ENCODE measurements at places on chromosomes 13 and 19.
A peak's percentile ranks its signal among the peaks of the same experiment; 100 is the strongest.

DNA sequence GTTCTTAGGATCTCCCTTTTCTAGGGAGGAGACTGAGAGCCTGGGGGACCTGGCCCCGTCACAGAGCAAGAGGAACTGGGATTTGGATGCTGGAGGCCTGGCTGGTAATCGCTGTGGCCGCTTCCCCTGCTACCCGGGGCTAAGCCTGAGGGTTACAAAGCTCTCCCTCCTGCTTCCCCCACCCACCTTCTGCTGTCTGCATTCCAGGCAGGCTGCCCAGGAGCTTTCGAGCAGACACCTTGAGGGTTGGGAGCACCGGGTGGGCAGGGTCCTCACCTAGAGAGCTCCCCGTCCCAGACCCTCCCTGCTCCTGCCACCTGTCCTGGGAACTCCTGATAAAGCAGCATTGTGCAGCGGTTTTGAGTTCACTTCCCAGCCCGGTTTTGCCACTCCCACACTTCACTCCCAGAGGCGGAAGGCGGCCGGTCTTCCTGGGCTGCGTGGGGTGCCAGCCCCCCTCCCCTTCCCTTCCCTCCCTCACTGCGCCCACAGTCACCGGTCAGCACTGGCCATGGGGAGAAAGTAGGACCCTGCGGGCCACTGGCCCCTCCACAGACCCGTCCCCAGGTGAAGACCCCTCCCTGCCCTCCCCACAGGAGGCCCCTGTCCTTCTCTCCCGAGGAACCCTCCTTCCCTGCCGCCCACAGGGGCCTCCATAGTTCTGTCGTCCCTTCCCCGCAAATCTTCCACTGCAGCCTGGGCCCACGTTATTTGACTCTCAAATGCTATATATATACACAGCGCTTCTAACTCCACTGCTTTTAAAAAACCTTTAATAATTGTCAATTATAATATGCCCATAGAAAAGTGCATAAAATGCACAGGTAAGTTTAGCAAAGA is 8.1 kb downstream of the PAK4 start:
- no peak for DNase-seq

GRCh38 chr13:48567515-48568369 is 34.9 kb upstream of the RCBTB2 start:
- no peak for DNase-seq

GRCh38 chr19:35518313-35518712 is 4.9 kb upstream of the DMKN start:
- DNase-seq, result peak; percentile 84

DNA sequence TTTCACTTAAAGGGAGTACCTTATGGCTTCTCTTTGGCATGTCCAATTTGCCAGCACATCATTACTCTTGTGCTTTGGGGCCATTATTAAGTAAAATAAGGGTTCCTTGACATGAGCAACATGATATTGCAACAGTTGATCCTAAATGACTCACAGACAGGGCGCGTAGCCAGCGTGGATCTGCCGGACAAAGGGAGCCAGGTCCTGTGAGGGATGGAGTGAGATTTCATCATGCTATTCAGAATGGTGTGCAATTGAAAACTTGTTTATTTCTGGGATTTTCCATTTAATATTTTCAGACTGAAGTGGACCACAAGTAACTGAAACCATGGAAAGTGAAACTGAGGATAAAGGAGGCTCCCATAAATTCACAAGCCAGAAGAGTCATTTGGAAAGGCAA is 48.6 kb upstream of the WASF3 start:
- peak; percentile 77 for DNase-seq

GRCh38 chr13:111215081-111216047 is 100.3 kb downstream of the ARHGEF7 start:
- DNase-seq, result no peak

DNA sequence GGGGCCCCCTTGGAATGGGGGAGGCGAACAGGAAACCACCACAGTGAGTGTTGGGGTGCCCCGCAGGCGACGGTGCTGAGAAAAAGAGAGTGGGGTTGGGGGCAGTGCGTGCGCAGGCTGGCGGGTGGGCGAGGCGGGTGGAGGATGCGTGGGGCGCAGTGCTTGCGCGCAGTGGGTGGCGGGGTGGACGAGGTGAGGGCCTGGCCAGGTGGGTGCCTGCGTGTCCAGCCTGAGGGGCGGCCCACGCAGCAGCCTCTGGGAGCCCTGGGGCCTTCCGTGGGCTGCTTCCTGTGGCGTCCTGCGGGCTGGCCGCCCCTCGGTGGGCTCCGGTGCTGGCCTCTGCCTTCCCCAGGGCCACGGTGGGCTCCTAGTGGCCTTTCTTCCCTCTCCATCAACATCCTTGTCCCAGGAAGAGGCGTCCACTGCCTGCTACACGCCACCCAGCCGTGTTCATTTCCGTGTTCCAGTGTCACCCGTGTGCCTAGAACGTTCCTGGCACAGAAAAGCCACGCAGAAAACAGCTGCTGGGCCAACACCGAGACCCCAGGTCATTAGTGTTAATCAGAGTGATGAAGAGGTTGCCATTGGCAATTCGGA is 7.1 kb downstream of the ATP11A start:
- DNase-seq, result no peak

GRCh38 chr13:24473686-24474085 is 38.9 kb downstream of the PARP4 start:
- no peak for DNase-seq

GRCh38 chr13:111943229-111943795 is 123.6 kb upstream of the SOX1 start:
- no peak for DNase-seq

DNA sequence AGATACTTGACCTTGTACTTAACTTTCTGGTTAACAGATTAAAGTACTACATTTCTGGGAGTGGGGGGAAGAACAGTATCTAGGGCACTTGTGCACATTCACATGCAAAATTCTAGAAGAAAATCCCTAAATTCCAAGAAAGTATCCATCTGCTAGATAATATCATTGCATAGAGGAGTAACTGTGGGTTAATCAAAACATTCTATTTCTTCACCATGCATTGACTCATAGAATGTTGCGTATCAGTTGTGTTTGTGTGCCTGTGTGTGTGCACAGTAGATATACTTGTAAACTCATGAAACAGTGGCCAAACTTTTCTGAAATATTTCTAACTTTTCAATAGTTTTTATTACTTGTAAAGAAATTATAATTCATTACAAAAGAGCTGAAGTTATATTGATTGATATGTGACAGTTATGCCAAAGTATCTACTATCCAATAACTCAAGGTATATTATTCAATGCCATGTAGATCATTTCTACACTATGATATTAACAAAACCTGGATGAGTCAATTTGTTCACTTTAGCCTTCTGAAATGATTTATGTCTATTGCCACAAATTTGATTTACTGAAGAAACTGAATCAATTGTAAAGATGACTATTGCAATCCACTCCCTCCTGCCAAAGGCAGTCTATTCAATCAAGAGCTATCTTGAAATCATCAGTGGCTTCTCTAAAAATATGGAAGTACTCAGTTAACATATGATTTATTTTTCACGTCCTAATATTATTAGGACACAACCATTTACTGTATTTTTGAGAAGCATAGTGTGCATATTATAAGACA is 756.7 kb upstream of the ARGLU1 start:
- no peak for DNase-seq

- DNase-seq, result no peak
Observed at GRCh38 chr19:9584073-9584833, at the start of gene ZNF121. ZNF121 (minus strand) TSS chr19:9584504; CDS start chr19:9568097, 16,407 bp downstream.

GRCh38 chr13:36282821-36283432 is 14.7 kb downstream of the CCDC169 start:
- no peak for DNase-seq

GRCh38 chr19:18397242-18398202 is at the start of gene LRRC25:
LRRC25 (minus strand) TSS chr19:18397622; CDS start chr19:18396963, 659 bp downstream.
- DNase-seq, result no peak

DNA sequence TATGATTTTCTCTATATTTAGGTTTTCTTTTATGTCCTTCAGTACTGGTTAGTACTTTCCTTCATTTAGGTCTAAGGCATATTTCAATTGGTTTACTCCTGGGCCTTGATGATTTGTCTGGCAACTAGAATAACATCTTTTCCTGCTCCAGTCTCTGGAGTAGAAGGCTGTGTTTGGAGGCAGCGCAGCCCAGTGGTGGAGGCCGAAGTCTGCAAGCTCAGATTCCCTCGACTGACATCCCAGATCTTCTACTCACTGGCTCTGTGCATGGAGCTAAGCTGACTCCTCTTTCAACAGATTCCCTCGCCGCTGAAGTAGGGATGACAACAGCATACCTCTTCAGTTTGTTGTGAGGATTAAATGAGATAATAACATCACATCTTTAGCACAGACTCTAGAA is 141.0 kb downstream of the RAP2A start:
- no peak for DNase-seq

- DNase-seq, result no peak
Observed at GRCh38 chr19:35902870-35903475, 644 bp downstream of the HCST start.

DNA sequence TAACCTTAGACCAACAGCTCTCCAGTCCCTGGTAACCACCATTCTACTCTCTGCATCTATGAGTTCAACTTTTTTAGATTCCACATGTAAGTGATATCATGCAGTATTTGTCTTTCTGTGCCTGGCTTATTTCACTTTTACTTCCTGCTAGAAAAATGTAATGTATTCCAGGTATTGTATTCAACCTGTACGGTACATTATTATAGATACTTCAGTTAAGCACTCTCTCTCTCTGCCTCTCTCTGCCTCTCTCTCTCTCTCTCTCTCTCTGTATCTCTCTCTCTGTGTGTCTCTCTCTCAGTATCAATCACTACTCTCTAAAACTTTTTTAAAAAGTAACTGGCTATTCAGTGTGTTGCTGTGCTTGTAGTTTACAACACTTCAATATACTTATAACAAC is 8.4 kb downstream of the DACH1 start:
- no peak for DNase-seq

GRCh38 chr13:31094331-31095015 is 67.2 kb downstream of the HSPH1 start:
- DNase-seq, result no peak

- no peak for DNase-seq
Observed at GRCh38 chr19:12287958-12288500, 6.7 kb downstream of the ZNF44 start.

DNA sequence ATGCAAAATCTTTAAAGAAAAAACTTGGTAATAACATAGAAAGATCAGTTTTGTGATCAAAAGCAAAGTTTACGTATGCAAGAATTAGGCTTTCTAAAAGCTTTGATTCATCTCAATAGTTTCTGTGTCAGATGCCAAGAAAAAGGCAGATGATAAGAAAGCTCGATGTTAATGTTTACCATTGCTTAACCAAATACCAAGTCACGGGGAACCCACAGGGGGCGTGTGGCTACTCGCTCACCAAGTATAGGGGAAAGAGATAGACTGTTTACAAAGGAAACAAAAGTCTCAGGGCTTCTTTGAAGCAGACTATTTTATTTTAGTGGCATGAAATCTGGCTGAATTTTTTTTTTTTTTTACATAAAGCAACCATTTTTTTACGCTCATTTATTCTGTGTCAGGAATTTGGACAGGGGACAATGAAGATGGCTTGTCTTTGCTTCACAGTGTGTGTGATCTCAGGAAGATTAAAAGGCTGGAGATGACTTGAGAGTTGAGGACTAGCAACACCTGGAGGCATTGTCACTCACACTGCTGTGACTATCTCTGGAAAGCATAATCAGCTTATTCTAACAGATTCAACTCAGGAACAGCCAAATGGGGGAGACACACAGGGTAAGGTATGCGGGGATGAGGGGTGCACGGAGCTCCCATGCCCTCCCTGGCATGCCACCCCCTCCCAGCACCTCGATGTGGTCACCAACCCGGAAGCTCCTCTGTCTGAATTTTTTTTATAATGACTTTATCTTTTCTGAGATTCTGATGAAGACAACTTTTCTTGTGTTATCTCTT is 24.9 kb downstream of the RCBTB1 start:
- no peak for DNase-seq

GRCh38 chr13:66635526-66635925 is 594.6 kb downstream of the PCDH9 start:
- peak; percentile 48 for DNase-seq

DNA sequence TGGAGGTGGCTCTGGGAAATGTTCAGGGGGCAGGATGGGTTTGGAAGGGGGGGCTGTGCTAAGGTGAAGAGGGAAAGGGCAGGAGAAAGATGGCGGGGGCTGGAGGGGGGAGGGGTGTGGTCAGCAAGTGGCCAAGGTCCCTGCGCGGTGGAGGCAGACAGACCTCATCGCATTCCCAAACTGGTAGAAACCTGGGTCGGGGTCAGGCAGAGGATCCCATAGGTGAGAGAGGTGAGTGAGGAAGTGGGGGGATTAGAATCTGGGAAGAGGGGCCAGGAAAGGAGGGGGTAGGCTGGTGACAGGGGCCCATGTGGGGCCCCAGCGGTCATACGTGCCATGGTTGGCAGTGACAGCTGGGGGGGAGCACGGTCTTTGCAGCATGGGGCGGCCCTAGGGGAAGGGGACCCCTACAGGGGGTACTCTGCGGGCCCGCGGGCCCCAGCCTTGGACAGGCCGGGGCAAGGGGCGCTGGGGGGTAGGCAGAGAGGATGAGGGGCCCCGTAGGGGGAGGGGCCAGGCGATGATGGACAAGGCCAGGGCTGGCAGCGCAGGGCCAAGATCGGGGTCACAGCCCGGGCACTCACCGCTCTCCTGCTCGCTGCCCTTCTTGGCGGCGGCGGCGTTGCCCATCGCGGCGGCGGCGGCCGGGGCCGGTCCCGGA is 514 bp downstream of the PRKACA start:
- no peak for DNase-seq

GRCh38 chr13:40986101-40986856 is 32.8 kb downstream of the ELF1 start:
- no peak for DNase-seq

DNA sequence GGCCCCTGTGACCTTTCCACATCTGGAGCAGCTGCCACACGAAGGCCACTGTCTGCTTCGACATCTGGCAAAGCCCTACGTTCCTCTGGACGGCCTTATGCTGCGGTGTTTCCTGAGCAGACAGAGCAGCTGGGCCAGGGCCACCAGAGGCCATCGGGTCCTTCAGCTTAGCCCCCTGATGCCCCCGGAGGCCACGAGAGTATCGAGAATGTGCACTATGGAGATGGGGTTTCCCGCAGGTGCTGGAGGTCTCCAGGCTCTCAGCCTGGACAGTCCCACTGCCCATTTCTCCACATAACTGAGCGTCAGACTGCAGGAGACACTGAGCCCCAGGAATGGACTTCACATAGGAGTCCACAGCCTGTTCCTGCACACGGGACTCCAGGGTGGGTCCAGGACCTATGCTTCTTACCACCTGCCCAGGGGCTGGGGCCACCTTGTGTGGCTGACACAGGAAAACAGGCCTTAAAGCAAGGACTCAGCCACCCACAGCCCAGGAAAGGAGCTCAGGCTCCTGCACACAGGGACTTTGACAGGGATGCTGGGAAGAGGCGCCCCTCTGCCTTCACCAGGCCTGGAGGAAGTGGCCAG is 80.7 kb downstream of the SLC7A1 start:
- no peak for DNase-seq

DNA sequence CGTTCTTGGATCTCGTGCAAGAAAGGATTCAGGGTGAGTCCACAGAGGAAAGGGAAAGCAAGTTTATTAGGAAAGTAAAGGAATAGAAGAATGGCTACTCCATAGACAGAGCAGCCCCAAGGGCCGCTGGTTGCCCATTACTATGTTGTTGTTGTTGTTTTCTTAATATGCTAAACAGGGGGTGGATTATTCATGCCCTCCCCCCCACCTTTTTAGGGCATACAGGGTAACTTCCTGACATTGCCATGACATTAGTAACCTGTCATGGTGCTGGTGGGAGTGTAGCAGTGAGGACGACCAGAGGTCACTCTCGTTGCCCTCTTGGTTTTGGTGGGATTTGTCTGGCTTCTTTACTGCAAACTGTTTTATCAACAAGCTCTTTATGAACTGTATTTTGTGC is 29.1 kb upstream of the PCDH9 start:
- no peak for DNase-seq

Data from AG09309 (cell line).